ENCODE measurements at places on chromosomes 1 and 21.

- peak; percentile 64 for DNase-seq
These were observed 664 bp downstream of the BACE2 start for GRCh38 chr21:41168391-41169257.

DNA sequence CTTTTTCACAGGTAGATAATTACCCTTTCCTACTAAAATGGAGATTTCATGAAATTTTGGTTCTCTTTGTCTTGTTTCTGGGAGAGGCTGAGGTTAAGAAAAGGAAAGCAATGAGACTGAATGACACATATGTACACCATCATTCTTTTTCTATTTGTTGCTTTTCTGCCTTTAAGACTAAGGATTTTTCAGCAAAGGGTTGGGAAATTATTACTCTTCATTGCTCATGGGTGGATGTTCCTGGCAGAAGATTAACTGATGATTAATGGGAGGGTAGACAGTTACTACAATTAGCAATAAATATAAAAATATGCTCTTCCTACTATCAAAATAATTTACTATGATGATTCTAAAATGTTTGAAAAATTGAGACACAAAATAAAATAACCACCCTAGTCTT lies 316.5 kb upstream of the USP24 start:
- no peak for DNase-seq

DNA sequence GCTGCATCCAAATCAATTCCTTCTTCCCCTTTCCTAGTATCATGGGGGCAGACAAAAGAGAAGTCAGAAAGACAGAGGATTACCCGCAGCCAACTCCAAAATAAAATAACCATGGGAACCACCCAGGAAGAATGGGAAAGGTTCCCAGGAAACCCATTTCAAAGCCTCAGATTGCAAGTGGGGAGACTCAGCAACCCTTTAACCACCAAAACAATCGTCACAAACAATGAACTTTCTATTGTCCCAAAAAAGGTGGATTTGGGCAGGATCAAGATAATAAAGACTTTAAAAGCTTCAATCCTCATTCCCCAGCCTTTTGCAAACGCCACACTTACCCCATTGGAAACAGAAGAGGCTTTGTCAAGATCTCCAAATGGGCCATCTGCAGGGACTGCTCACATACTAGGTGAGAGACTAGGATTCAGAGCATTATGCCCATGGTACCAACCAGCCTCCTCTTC lies 5.1 kb downstream of the TIAM1 start:
- no peak for DNase-seq

- peak; percentile 40 for DNase-seq
These were observed 150.1 kb upstream of the FGGY start for GRCh38 chr1:59146651-59147358.

DNA sequence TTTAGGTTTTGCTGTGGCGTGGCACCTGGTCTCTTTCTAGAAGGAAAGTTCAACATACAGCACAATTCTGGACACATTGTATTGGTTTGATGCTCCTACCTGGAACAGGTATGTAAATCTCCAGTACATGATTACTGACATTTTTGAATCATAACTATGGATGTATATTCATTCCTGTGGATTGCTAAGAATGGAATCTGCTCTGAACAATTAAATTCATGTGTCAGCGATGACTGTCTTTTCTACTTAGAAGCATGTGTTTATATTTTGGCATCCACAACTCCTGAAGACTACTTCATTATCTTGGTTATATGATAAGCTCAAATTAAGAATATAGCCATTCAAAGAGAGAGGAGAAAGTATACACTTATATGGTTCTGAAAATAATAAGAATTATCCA lies 291.8 kb downstream of the CHRM3 start:
- no peak for DNase-seq

DNA sequence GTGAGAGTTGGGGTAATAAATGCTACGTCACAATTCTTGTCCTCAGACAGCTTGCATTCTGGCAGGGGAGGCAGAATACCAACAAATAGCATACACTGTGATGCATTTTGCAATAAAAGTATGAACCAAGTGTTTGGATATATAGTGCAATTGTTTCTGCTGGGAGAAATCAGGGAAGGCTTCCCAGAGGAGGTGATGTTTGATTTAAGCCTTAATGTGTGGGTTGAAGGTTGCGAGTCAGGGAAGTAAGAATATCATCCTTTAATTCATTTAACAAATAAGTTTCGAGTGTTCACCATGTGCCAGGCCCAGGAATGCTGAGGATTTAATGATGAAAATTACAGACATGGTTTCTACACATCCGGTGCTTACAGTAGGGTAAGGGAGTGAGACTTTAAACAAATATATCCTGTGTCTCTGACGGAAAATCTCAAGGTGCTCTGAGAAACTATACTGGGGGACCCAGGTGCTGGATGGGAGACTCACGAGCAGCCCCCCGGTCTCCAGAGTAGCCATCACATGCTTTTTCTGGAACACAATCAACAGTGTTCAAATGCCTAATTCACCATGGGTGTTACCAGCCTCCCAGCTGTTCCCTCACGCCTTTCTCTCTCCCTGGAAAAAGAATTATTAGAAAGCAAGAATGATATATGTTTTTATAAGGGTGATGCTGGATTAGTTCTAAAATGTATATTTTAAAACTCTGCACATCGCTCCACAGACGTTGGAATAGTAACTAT lies 31.7 kb downstream of the RASSF5 start:
- no peak for DNase-seq

DNA sequence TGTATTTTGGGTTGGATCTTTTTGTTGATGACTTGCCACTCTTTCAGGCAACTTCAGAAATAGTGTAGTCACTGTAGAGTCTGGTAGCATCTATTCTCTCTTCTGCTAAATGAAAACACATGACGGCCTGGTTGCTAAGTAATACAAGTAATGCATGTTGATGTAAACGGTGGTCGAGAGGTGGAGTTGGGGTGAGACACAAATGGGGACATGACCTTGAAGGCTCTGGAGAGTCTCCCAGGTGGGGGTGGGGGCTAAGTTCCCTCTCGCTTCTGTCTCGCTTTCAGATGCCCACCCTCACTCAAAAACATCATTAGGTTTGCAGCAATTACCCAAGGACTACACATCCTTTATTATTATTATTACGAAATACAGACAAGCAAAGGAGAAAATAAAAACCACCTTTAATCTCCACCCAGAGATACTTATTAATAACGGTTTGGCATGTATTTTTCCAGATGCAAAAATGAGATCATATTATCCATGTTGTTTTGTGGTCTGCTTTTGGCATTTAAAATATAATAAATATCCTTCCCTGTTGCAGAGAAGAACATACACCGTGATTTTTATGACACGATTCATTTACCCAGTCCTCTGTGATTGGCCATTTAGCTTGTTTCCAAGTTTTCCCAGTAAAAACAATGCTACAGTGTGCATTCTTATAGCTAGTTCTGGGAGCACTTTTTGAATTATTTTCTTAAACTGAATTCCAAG lies 138.1 kb downstream of the MIS18A start:
- no peak for DNase-seq

DNA sequence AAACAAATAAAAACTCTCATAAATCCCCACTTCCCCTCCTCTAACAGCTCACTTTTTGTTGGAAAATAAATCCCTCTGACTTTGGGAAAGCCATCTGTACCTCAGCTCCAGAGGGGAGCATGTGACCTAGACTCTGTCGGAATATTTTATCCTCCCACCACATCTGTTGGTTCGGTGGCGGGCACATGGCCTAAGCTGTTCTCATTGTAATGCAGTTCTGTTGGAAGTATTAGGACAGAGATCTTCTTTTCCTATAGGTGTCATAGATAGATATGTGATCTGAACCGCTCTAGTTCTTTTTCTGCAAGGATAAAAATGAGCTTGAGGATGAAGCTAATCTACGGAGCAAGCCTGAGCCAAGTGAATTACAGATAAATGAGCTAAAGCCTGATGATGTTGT lies 50.5 kb upstream of the EPS8L3 start:
- DNase-seq = no peak

DNA sequence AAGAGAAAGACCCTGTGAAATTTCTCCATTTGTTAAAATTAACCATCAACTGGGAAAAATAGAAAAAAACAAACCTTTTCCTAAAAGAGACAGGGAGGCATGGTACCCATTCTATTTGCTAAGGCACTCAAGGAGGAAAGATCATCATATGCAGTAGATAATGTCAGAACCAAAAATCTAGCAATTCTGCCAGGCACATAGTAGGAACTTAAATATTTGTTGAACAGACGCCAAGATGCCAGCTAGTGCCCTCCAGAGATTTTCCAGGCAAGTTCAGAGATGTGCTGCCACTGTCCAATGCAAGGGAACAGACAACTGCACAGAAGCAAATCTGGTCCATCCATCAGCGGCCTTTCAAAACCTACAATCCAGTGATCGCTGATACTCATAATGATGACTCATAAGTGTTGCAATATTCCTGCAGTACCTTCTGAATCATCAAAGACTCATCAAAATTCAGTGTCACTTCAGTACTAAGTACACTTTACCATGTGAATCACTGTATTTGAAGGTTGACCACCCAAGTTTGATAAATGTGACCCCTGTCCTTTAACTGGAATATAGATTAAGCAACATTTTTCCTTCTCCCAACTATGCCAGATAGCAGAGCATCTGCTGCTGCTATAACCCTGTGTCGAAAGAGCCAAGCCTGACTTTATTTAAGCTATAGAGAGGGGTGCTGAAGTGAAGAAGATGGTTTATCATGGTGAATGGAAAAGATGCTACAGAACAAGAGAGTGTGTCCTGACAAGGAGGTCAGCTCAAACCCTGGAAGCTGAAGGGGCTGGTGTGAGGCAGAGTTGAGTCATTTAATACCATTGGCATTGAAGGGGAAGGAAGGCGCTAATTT lies 99.1 kb downstream of the MT1HL1 start:
- DNase-seq = peak; percentile 56

DNA sequence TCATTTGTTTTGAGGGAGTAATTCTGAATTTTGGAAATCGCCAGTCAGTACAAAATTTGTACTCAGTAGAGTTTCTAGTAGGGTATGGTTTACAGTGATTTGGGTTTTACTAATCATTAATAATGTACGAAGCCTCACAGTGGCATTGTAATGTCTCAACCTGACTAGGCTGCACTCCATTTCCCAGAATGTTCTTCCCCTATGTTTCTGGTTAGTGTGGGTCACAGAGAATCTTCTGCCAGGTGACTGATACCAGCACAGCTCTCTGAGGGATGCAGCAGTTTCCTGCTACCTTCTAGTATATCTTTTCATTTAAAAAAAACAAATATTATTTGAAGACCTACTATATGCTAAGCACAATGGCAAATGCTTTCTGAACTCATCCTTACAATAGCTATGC lies 112.9 kb downstream of the PTPN14 start:
- no peak for DNase-seq

GRCh38 chr1:61208831-61209230 lies 126.5 kb downstream of the NFIA start:
- no peak for DNase-seq

- DNase-seq = no peak
These were observed 5.6 kb downstream of the PEAR1 start for GRCh38 chr1:156898971-156899664.

- DNase-seq = peak; percentile 57
These were observed 25.5 kb downstream of the ADAMTS5 start for GRCh38 chr21:26941421-26941820.

All from cardiac fibroblast (primary cell).